ENCODE measurements at places on chromosomes 3 and 15.

- no peak for DNase-seq
Measured at GRCh38 chr3:156781310-156782230, 44.6 kb upstream of the LEKR1 start.

DNA sequence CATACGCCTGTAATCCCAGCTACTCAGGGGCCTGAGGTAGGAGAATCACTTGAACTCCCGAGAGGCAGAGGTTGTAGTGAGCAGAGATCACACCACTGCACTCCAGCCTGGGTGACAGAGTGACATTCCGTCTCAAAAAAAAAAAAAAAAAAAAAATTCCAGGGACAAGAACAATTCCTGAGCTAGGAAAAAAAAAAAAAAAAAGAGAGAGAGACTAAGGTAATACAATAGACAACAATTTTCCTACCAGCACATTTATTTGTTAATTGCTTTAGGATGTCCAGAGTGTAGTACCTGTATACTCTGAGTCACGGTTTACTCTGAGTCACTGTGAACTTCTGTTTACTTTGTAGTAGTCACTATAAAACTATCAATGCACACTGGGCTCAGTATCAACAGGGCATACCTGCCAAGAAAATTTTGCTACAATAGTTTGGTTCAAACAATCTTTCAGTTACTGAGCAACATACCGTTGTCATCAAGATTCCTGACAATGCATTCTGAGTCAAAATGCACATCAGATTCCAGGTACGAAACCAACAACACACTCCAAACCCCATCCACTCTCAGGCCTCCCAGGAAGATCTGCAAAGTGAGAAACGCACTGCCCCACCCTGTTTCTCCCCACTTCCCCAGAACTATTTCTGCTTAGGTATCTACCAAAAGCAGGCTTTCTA lies 28.3 kb downstream of the IGF2BP2 start:
- no peak for DNase-seq

- no peak for DNase-seq
Measured at GRCh38 chr3:22887664-22888291, 315.3 kb upstream of the UBE2E2 start.

DNA sequence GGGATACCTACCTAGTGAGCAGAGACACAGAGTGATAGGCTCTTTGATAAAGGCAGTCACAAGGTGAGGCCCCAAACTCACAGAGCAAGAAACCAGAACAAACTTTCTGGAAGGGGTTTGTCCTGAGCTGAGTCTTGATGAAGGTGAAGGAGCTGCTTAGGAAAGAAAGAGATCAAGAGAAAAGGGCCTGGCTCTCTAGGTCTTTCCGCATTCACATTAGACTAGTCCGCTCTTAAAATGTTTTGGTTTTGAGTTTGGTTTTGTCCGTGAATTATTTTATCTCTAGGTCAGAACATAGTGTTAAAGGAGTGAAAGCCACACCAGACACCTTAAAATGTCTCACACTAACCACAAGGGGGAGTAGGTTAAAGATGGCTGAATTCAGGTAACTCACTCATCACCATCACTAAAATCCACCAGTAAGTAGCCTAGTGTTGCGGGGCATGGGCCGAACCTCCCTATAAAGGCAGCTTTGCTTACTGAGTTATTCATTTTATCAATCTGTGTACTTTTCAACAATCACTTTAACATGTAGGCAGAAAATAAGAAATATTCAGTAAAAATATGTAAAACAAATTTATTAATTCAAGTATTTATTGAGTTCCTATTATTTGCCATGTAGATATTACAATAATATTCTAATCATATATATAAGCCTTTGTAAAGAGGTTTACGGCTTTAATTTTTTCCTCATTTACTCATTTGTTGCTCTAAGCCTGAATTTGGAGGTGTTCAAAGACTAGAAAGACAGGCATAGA lies 121.5 kb upstream of the TSC22D2 start:
- DNase-seq = peak; percentile 28

GRCh38 chr15:78265137-78265460 lies 737 bp downstream of the DNAJA4 start:
- no peak for DNase-seq

DNA sequence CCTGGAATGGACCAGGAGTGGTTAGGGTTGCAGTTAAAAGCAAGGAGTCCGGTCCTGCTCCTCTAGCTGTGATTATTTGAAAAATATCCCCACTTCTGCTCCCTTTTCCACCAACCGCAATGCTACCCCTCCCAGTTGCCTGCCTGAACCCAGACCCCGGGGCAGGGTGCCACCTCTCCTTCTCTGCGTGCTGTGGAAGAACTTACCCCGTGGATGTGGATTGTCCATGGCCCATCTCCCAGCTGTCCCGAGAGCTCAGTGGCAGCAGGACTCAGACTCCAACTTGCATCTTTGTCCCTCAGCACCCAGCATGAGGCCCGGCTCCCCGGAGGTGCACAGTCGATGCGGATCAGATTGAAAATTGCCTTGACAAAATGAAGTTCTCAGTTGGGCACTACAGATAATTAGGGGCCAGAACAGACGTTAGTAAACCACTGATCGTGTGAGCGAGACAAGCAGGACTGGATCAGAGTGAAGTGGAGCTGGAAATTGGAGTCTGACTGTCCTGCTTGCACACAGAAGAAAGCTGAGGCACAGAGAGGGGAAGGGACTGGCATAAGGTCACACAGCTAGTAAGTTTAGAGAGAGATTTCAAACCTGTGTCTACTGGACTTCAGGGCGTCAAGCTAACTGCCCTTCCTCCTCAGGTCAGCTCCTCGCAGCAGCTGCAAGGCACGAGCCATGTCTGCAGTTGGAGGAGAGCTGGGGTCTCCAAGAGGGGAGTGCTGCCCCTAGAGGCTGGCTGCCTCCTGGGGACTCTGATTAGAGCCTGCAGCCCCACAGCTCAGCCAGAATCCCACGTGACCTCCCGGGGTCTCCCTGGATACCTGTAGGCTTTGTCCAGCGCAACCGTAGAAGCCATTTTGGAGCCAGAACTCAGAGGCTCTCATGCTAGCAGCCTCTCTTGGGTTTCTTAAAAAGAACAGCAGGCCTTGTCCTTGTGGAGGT lies 14.7 kb downstream of the SLC6A1 start:
- no peak for DNase-seq

DNA sequence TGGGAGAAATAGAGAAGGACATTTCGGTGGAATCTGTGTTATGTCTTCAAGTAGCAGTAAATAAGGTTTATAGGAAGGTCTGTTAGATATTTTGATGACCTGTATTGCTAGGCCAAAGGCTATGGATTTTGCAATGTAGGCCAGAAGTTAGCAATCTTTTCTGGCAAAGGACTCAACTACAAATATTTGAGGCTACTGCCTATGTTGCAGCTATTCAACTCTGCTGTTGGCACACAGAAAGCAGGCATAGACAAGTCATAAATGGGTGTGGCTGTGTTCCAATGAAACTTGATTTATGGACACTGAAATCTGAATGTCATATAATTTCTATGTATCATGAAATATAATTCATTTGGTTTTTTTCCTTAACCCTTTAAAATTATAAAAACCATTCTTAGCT lies 438.7 kb upstream of the C2CD4B start:
- DNase-seq = no peak

GRCh38 chr3:129686941-129687340 lies 80.5 kb upstream of the PLXND1 start:
- peak; percentile 90 for DNase-seq

- DNase-seq = no peak
Measured at GRCh38 chr3:172859041-172859440, 108.5 kb downstream of the ECT2 start.

DNA sequence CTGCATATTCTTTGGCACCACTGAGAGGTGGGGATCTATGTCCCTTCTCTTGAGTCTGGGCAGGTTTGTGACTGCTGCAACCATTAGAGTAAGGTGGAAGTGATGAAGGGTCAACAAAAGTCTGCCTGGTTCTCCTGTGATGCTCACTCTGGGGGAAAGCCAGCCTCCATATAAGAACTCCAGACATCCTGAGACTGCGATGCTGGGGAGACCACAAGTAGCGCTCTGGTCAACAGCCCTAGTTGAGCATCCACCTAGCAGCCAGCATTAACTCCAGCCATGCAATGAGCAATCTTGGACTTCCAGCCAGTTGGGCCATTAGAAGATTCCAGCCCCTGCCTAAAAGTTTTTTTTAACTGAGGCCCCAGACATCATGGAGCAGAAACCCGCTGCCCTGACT lies 62.8 kb downstream of the SCN11A start:
- DNase-seq = no peak

GRCh38 chr15:31308185-31308639 lies 18.4 kb upstream of the KLF13 start:
- DNase-seq = peak; percentile 72

- no peak for DNase-seq
Measured at GRCh38 chr3:38152609-38153008, 12.7 kb upstream of the OXSR1 start.

GRCh38 chr3:51216291-51216690 lies 168.8 kb upstream of the MANF start:
- no peak for DNase-seq

DNA sequence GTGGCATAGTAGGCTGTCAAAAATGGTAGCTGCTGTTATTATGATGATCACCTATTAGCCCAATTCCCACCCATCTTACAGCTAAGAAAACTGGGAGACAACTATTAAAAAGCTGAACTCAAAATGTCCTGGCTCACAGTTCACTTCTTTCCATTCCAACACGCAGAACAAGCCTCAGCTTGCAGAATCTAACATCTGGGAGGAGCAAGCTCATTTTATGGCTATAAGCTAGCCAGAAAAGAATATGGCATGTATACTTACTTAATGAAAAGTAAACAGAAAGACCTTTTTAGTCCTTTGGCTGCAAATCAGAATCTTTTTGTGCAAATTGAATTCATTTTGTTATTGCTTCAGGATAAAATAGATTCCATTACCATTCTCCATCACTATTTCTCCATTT lies 34.8 kb upstream of the CFAP20DC start:
- no peak for DNase-seq

DNA sequence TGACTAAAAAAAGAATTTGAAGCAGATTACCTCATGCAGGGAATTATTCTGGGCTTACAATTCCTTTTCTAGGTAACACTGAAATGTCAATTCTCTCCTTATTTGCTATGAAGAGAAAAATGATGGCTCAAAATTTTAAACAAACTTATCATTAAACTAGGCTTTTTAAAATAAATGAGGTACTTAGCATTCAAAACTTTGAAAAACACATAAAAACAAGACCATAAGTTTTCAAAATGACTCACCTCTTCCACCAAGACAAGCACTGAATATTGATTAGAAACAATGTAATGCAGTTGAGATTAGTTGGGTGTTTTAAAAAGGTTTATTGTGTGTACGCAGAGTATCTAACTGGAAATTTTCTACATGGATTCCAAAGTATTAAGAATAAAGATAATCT lies 154.6 kb downstream of the ADAM10 start:
- no peak for DNase-seq

Measured in NCI-H1436 treated with DMSO at 0.1 percent for 48 hours (cell line).